Spleen (tissue), 13 donors: ENCODE measurements at places on chromosomes 1 and 21. TPM values are rescaled to one million over a fixed set of nuclear protein-coding genes. Genes with fewer than 3 reads are reported as not detected.

SPRR1A gene
- polyA plus RNA-seq = not detected

RXRG gene
- 0.12 TPM for polyA plus RNA-seq

KIF17 gene
- polyA plus RNA-seq = 8.7 TPM

IGSF5 gene
- 0.03 TPM for polyA plus RNA-seq
